Stimulated activated CD8-positive, alpha-beta memory T cell treated with anti-CD3 and anti-CD28 coated beads, Interleukin-15, amount 100 ng/mL, for 4 hours (primary cell): ENCODE measurements at places on chromosomes 3 and 15.

- DNase-seq, result no peak
Measured at GRCh38 chr15:85494048-85494777, 113.8 kb downstream of the AKAP13 start.

GRCh38 chr3:37625051-37625450 is 236.6 kb upstream of the CTDSPL start:
- DNase-seq, result no peak

DNA sequence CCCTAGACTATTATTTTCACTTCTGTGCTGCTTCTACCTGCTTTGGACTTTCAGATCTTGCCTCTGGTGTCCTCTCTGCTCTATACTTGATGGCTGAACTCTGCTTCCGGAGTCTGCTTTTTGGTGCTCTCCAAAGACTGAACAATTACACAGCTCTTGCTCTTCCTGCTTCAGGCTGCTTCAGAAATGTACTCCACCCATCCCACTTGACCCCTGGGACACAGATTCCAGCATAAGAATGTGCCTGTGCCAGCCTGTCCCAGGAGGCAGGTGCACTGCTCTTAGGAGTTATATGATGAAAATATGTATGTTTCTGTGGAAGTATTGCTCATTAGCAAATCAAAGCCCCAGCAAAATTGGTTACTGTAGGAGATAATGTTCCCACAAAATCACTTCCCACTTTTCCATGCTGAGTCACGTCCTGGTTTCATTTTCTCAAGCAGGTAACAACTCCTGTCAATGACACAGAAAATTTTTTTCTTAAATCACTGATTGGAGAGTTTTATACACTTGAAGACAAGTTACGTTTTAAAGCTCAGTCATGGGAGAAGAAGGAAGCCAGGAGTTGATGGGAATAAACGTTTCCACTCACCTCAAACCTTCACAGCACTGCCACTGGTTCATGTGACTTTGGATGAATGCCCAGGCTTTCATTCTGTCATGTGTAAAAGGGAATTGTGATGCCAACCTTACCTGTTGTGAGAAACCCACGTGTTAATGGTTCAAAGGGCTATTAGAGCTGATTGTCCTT is 239.4 kb upstream of the ZPLD1 start:
- DNase-seq, result no peak

- DNase-seq, result no peak
Measured at GRCh38 chr3:35733341-35733740, 94.0 kb downstream of the ARPP21 start.

DNA sequence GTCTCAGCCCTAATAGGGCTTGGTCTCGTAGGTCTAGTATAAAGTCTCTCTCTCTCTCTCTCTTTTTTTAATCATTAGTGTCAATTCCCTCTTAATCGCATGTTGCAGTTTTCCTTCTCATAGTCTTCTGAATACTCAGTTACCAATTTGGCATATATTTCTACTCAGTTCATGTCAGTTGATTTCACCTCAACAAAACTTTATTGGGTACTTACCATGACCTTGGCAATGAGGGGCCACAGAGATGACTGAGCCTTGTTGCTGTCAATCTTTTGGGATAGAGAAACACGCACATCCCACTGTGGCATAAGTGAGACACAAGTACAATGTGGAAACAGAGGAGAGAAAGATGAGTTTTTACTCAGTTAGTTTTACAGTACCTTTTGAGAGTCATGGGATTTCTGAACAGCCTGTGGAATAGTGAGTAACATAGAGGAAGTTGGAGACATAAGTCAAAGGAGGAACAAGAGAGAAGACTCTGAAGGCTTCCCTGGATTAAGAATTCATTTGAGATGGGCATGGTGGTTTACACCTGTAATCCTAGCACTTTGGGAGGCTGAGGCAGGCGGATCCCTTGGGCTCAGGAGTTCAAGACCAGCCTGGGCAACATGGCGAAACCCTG is 150.2 kb upstream of the CBLB start:
- DNase-seq, result no peak
